ENCODE measurements at places on chromosomes 7 and 10.

DNA sequence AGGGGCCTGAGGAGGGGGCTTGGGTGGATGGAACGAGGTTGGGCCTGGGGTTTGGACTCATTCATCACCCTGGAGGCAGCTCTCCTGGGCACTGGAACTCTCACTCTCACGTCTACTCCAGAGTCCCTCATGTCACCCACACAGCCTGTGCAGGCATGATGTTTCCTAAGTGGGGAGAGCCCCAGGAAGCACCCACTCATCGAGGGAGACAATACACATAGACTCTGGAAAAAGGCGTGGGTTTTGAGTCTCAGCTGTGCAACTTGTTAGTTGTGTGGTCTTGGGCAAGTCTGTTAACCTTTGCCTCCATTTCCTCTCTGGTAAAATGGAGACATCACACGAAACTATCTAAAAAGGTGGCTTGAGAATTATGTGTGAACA, 25.9 kb upstream of the RBM20 start:
- no peak for DNase-seq

GRCh38 chr7:155594163-155594732, 47.9 kb upstream of the CNPY1 start:
- no peak for DNase-seq

- no peak for DNase-seq
Measured at GRCh38 chr7:66150471-66150870, 35.8 kb downstream of the CRCP start.

DNA sequence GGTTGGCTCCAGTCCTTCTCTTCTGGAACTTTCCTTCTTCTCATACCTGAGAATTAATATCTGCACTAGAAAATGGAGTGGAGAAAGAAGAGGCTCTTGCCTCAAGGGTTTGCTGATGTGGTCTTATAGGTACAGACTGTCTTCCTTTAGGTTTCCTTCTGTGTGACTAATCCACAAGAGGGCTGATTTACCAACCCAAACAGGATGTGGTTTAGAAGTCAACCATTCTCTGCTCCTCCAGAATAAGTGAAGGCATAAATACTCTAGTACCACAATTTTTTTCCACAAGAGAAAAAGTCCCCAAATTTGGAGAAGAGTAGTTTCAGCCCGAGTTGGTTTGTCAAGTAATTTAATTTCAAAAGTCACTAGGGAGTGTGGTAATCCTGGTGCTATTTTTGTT, 85.8 kb downstream of the NRP1 start:
- DNase-seq: no peak

- DNase-seq: no peak
Measured at GRCh38 chr10:89269433-89270152, 18.0 kb upstream of the LIPA start.

DNA sequence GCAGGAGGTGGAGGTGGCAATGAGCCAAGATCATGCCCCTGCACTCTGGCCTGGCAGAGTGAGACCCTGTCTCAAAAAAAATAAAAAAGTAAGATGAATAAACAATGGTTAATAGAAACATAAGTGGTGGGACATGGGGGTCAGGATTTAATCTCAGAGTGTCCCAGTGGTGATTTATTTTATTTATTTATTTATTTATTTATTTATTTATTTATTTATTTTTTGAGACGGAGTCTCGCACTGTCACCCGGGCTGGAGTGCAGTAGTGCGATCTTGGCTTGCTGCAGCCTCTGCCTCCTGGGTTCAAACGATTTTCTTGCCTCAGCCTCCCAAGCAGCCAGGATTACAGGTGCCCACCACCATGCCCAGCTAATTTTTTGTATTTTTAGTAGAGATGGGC, 482.6 kb upstream of the GALNT17 start:
- no peak for DNase-seq

DNA sequence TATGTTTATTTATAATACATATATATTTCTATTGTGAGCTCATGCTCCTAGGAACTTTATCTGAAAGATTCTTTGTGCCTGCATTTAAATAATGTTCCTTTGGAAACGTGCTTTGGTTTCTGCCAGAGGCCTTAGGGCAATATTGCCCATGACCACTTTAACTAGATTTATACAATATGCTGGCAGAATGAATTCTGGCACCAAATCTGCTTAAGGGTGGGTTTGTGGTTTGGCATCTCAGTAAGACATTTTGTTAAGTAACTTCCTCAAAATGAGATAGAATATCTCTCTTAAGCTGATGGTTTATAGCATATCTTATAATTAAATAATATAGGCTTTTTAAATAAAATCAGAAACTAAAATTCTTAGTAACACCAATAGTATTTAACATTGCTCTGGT, 252.9 kb downstream of the RNLS start:
- no peak for DNase-seq
